ENCODE measurements at places on chromosomes 4 and X.

- no peak for DNase-seq
Measured at GRCh38 chr4:84799318-84799717, 167.2 kb downstream of the WDFY3 start.

DNA sequence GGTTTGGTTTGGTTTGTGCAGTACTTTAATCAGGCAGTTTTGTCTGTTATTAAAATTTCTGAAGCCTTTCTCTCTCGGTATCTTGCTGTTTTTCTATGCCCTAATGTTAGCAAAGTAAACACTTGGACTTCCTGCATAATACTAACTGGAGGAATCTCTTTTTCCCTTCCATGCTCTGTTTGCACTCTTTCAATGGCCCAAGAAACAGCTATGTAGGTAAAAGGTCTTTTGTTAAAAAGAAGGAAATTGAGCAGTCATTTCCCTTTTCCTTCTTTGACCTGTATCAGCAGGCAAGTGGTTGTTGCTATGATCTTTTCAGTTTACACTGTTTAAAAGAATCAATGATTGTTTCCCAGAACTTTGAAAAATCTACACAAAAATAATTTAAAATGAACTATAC is 82.7 kb downstream of the CCSER1 start:
- no peak for DNase-seq

GRCh38 chr4:15427161-15427560 is 672 bp upstream of the C1QTNF7 start:
- no peak for DNase-seq

- DNase-seq = no peak
Measured at GRCh38 chr4:2923141-2923551, 40.1 kb downstream of the NOP14 start.

DNA sequence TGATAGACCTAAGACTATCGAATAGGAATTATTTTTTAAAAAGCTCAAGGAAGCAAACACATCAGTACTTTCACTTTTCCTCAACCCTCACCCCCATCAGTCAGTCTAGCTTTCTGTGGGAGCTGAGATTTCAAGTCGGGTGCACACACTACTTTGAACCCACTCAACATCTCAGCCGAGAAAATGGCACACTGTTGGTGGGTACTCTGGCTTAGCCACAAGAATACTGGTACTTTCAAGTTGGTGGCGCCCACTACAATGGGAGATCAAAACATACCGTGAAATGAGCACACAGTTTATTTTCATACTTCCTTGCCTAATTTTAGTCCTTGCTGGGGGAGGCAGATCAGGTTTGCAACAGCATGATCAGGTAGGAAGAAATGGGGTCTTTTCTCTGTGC is 10.2 kb downstream of the CD40LG start:
- peak; percentile 16 for DNase-seq

DNA sequence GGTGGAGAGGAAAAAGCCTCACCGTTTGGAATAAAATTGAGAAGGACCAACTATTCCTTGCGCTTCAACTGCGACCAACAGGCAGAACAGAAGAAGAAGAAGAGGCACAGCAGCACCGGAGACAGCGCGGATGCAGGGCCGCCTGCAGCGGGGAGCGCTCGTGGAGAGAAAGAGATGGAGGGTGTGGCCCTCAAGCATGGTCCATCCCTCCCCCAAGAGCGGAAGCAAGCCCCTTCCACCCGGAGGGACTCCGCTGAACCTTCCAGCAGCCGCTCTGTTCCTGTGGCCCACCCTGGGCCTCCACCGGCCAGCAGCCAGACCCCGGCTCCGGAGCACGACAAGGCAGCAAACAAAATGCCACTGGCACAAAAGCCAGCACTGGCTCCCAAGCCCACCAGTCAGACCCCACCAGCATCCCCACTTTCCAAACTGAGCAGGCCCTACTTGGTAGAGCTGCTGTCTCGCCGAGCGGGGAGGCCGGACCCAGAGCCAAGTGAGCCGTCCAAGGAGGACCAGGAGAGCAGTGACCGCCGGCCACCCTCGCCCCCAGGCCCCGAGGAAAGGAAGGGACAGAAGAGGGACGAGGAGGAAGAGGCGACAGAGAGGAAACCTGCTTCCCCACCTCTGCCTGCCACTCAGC is 71.2 kb downstream of the AASDH start:
- no peak for DNase-seq

DNA sequence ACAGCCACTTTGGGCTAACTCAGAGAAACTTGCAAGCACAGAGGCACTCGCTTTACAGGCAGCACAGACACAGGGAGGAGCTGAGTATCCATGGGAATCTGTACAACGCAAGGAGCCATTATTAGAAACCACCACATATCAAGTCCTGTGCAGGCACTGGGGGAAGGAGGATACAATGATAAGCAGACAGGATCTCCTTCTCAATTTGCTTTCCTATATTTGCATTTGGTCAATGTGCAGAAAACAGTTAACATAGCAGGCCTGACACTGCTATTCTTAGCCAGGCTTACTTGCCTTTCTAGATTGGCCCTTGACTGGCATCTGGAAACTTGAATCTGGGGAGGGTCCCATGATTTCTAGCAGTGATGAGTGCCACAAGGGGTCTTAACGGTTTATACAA is 65.8 kb downstream of the TEC start:
- DNase-seq = no peak

DNA sequence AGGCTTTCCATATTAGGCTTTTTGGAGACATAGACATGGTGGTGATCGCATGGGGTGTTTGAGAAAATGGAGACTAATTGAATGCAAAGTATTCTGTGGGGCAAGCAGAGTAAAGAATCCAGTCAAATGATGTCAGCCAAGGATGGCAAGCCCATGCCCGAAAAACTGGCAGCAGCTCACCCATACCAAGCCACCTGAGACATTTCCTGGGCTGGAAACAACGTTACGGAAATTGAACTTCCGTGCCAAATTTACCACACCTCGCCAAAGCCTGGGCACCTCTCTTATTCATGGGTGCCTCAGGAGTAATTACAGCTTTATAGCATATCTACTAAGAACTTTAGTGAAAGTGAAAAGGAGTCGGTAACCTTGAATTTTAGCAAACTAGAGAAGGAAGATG is 166.4 kb downstream of the CBR4 start:
- DNase-seq = no peak

- DNase-seq = no peak
Measured at GRCh38 chrX:95059909-95060308, 1385.9 kb downstream of the FAM133A start.

- DNase-seq = no peak
Measured at GRCh38 chr4:83381173-83381572, 46.5 kb upstream of the HPSE start.

DNA sequence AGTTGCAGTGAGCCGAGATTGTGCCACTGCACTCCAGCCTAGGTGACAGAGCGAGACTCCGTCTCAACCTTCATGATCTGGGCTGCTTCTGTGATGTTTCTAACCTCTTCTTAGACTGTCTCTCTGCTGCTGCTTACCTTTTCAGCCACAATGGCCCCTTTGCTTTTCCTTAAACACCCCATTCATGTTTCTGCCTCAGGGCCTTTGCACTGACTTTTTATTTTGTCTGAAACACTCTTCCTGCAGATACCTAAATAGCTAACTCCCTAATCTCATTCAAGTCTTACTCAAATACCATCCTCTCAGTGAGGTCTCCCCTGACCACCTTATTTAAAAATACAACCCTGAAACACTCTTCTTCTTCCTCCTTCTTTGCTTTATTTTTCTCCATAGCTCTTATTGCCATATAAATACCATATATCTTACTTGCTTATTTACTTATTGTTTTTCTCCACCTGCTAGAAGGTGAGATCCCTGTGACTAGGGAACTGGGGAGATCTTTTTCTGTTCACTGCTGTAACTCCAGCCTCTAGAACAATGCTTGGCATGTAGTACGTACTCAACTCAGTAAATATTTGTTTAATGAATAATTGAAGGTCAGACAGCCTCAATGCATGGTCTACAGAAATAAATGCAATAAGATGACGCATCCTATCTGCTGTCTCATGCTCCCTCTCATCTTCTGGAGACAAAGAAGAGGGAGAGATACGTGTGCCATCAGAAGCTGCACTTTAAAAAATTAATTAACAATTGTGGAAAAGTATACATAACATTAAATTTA is 43.8 kb upstream of the SETD7 start:
- no peak for DNase-seq

DNA sequence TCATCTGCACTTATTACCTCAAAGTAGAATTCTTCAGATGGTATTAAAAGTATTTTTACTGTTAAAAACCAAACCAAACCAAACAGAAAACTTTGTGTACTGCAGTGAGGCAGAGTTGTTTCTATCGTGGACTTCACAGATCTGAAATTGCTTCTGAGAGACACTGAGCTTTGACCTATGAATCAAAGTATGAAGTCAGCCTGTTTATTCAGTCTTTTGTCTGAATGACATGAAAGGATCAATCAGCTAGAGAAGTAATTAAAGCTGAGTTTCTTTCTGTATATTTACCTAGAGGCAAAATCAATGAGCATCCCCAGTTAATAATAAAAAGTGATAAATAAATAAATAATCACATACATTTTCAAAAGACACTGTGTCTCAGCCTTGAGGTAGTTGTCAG is 2121.0 kb downstream of the PCDH7 start:
- DNase-seq = no peak

DNA sequence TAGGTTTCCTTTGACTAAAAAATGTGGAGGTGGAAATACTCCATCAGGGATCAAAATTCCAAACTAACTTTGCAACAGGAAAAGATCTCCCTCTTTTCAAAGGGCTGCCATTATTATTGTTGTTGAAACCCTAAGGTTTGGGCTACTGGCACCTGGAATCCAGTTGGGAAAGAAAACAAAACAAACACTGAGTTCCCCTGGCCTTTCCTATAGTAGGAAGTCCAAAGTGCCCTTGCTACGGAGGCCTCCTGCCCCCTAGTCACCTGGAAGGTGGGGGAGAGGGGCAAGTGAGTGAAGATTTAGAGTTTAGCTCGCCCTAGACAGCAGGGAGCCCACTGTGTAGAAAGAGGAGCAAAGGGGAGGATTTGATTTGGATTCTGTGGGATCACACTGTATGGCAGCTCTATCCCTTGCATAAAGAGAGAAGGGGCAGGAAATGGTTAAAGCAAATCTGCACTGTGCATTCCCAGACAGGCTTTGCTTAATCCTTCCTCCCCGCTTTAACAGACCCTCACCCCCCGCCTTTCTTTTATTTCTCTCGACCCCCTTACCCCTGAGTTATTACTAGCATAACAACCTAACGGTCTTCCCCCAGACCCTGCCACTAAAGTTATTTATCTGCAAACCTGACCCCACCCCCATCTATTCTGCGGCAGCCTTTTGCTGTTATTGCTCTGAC is 627 bp upstream of the FAT4 start:
- no peak for DNase-seq

- no peak for DNase-seq
Measured at GRCh38 chrX:7215842-7216241, 67.9 kb upstream of the PUDP start.

DNA sequence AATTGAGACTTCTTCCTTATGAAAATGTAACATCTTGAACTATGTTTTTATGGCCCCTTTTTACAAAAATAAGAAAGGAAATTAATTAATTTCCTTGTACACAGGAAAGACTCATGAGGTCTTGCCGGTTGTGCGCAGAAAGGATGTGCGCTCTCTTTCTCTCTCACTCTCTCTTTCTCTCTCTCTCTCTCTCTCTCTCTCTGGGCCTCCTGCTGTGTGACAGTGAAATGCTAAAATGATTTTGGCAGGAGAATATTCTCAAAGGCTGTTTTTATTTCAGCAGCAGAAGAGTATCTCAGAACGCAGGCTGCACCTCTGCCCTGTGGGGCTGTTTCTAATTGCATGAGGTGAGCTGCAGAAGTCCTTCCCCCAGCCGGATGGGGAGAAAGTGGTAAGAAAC is 349.0 kb downstream of the MID1IP1 start:
- no peak for DNase-seq

- no peak for DNase-seq
Measured at GRCh38 chr4:2827874-2828751, 15.5 kb upstream of the ADD1 start.

DNA sequence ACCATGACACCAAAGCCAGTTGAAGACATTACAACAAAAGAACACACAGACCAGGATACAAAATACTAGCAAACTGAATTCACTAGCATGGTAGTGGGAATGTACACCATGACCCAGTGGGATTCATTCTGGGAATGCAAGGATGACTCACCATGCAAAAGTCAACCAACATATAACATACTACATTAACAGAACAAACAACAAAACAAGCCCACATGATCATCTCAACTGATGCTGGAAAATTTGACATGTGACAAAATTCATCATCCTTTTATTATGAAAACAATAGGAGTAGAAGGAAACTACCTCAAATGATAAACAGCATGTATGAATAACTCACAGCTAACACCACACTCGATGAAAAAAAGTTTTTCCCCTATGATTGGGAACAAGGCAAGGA is 190.2 kb downstream of the DCLK2 start:
- DNase-seq = no peak

DNA sequence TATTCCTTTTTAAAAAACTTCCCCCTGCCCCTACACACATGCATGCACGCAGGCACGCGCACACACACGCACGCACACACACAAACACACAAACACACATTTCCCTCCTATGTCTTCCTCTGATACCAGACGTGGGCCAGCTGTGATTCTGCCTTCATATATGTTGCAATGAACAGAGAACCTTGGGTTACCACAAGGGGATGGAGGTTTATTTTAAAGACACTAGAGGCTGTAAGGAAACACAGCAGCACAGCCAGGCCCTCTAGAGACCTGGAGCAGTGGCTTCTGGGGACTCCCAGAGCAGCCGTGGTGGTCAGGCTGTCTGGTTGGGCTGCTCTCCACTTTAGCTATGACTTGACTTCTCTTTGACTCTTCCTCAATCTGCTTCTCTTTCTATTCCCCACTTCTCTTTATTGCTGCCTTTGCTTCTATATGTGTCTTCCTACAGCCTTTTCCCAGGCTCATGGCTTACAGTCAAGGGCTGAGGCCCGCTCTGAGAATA is 3.2 kb upstream of the TLR10 start:
- DNase-seq = no peak

GRCh38 chrX:120137439-120137838 is 21.0 kb upstream of the RHOXF2 start:
- DNase-seq = no peak

- DNase-seq = no peak
Measured at GRCh38 chrX:20753076-20753475, 486.4 kb upstream of the RPS6KA3 start.

GRCh38 chr4:177070533-177071058 is 239.1 kb upstream of the NEIL3 start:
- DNase-seq = no peak

- no peak for DNase-seq
Measured at GRCh38 chr4:8556341-8557150, 23.6 kb upstream of the GPR78 start.

DNA sequence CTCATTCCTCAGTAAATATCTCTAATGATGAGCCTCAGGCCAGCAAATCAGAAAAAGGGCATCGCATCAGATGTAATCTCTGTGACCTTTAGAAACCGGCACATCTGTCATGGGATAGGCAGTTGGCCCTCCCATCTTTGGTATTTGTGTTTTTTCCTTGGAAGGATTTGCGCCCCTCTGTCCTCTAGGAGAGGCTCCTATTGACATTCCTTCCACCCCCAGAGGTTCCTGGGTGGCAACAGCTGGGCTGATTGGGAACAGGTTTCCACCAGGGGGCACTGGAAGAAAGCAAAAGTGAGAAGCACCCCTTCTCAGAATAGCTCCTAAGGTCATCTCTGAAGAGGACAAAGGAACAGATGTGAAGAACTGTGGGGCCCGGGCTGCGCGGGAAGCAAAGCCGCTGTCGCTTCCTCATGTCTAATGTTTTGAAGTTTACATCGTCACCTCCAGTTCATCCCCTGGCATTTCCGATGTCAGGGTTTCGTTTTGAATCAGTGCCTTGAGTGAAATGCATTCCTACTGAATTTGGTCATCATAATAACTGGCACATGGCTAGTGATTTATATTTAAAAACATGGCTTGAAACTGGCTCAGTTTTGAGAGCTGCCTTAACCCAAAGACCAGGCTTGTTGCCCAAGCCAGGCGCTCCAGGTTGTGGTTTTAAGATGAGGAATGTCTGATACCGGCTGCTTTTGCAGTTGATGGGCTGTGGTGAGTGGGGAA is 6.2 kb downstream of the TXK start:
- peak; percentile 76 for DNase-seq
